ENCODE measurements at places on chromosomes 1 and 21.

DNA sequence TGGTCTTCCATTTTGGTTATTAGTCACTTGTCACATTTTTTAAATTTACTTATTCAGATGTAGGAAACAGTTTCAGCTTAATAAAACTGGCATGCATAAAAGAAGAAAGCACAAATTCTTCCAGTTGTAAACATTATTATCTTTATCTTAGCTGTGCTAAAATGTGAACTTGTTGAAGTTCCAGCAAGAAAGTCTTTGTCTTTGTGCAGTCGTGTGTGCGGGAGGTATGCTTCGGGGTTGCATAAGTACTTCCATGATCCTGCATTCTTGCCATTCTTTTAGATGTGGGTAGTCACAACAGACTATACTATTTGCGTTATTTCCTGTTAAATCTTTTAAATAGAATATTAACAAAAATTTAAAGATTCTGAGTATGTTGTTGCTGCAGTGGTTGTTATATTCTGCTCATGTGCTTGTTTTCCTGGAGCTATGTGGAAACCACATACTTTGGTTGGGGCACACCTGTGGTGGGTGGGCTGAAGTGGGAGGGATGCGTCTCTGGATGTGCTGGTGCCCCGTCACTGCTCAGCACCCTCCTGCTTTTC, 49.9 kb downstream of the CBS start:
- DNase-seq, result peak; percentile 30

- no peak for DNase-seq
Observed at GRCh38 chr1:21652101-21652936, 16.8 kb downstream of the RAP1GAP start.

- no peak for DNase-seq
Observed at GRCh38 chr1:248892590-248892989, 13.4 kb upstream of the PGBD2 start.

DNA sequence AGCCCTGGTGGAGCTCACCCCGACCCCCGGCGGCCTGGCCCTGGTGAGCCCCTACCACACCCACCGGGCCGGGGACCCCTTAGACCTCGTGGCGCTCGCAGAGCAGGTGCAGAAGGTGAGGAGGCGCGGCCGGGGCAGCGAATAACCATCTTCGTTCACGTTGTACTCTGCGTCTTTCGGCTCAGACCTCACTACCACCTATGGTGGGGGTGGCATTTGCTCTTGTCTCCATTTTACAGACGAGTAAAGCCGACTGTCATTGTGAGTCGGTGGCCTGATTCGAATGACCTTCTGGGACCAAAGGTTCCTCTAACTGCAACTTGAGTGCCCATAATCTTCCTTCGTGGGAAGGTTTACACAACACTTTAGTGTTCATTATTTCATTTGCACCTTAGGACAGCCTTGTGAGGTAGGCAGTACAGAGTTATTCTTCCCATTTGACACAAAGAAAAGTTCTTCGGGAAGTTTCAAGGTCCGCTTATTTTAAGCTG, 506 bp downstream of the C1orf50 start:
- DNase-seq, result no peak

DNA sequence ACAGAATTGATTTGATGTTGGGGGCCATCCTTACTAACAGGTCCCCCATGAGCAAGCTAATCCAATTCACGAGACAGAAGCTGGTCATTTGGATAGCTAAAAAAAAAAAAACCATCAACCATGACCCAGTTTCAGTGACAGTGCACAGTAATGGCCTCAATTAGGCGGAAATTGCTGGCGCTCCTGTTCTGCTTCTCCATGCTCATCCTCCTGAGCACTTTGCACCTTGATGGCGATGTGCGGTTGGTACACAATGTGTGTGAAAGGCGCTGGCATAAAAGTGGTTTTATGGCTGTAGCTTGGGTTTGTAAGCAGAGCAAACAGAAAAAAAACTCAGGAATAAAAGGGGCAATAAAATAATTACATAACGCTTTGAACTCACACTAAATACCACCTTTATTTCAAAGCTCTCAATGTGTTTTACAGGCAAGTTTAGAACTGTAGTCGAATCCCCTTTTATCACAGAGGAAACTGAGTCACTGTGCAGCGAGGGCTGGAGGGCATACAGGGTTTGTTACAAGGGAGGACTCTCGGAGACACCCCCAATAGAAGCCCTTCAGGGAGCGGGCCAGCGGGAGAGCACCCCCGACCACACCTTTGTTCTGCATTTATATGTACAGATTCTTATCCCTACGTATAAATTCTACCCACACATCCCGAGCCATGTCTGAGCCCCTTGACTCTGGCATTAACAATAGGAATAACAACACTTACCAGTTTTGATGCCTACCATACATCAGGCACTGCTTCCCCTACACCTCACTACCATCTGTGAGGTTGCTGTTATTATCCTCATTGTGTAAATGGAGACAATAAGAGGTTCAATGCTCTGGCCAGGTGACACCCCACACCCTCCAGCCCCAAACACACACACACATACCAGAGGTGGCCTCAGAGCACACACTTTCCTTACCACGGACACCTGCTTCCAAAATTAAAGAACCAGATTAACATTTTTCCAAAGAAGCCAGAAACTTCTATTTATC, 213.5 kb upstream of the IRF2BP2 start:
- no peak for DNase-seq

GRCh38 chr1:37255136-37255795, 219.1 kb upstream of the ZC3H12A start:
- DNase-seq, result no peak

GRCh38 chr21:29074783-29075182, 1.3 kb upstream of the CCT8 start:
- DNase-seq, result no peak

- no peak for DNase-seq
Observed at GRCh38 chr1:184745929-184746638, 8.6 kb downstream of the EDEM3 start.

- no peak for DNase-seq
Observed at GRCh38 chr1:113903501-113904292, 902 bp downstream of the AP4B1 start.

GRCh38 chr21:31576428-31576827, 83.1 kb upstream of the SOD1 start:
- DNase-seq, result no peak

DNA sequence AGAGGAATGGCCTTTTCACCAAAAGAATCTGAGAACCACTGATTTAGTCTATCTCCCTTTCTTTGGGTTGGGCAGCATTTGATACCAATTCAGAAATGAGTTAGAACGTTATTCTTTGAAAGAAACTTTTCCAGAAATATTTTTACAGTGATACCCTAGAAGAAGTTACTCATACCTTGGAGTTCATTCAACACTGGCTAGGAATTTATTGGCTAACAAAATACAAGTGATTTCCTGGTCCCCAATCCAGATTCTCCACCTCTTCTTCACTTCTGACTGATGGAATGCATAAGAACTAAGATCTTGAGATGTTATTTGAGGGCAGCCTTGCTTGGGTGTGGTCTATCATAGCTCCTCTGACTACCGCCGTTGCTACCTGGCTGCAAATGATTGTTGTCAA, 9.4 kb downstream of the C1orf162 start:
- no peak for DNase-seq

GRCh38 chr1:228457017-228457395, 30.2 kb upstream of the RNF187 start:
- no peak for DNase-seq

DNA sequence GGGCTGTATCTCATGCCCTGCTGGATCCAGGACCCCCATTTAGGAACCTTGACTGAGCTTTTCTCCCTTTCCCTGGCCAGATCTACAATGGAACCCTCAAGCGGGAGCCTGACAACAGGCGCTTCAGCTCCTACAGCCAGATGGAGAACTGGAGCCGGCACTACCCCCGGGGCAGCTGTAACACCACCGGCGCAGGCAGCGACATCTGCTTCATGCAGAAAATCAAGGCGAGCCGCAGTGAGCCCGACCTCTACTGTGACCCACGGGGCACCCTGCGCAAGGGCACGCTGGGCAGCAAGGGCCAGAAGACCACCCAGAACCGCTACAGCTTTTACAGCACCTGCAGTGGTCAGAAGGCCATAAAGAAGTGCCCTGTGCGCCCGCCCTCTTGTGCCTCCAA, 29.8 kb downstream of the PKP1 start:
- DNase-seq, result no peak

- no peak for DNase-seq
Observed at GRCh38 chr1:87644033-87644578, 315.4 kb downstream of the LMO4 start.

GRCh38 chr1:185409345-185409744, 92.3 kb upstream of the IVNS1ABP start:
- DNase-seq, result no peak

DNA sequence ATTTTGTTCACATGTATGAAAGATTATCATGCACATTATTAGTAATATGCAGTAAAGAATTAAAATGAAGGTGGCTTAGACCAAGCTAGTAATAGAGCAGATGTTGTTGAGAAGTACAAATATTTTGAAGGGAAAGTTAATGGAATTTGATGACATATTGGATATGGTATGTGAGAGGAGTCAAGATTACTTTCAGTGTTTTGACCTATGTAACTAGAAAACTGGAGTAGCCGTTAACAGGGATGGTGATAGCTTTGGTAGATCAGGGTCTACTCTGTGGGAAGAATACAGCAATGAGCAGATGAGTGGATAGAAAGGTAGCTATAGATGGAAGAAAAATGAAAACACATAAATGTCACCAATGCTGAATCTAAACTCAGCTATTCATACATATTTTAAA, 163.2 kb upstream of the LRRC7 start:
- no peak for DNase-seq

GRCh38 chr1:191912517-191912916, 245.7 kb upstream of the RGS18 start:
- no peak for DNase-seq

DNA sequence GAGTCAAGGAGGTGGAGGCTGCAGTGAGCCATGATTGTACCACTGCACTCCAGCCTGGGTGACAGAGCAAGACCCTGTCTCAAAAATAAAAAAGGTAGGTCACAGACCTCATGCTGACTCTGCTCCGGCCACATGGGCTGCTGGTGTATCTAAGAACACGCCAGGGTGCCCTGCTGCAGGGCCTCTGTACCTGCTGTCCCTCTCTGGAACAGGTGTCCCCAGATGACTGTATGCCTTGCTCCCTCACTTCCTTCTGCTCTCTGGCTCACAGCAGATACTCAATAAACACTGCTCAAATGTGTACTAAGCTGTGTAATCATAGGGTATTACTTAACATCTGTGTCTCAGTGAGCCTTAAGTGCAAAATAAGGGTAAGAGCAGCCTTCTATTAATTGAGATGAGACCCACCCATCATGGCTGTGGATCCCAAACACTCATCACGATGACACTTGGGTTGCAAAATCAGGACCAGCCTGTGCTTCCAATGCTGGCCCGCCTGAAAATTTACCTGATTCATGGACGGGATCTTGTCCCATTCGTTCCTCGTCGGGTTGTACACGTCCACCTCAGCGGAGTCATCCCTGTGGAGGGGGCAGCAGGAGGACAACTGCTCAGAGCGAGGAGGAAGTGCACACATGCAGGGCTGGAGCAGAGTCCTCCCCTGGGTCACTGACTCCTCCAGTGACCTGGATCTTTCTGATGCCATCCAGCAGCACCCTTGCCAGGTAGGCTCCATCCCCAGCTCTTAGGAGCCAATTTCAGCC, 7.5 kb downstream of the KLHL21 start:
- DNase-seq, result no peak

DNA sequence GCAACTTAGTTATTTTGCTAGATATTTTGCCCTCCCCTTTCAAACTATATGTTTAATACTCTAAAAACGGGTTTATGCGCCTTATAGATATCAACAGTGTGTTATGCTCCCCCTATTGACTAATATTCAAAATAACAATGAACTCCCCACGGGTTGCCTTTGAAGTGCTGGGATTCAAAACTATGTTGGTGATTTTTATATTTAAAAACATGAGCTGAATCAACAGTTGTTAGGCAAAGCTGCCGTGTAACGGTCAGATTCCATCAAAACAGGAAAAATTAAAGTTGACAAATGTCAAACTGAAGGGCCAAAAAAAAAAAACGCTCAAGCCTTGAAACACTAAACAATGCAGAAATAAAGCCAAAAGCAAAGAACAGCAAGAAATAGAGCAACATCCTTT, 2.5 kb downstream of the TGFBR3 start:
- DNase-seq, result no peak

DNA sequence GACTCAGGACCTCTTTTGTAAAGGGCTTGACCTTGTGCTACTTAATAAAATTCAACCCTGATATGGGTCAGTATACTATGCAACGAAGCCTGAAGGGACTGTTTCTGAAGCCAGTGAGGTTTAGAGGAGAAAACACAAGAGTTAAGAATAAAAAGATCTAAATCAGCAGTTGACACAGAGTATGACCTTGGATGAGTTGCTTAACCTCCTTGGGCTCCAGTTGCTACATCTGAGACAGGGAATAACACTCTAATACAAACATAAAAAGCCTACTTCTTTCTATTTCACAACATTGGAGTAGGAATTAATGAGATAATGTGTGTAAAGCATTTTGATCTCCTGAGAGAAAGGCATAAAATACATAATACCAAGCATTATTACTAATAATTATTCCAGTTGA, 882.4 kb upstream of the ADGRL2 start:
- no peak for DNase-seq

DNA sequence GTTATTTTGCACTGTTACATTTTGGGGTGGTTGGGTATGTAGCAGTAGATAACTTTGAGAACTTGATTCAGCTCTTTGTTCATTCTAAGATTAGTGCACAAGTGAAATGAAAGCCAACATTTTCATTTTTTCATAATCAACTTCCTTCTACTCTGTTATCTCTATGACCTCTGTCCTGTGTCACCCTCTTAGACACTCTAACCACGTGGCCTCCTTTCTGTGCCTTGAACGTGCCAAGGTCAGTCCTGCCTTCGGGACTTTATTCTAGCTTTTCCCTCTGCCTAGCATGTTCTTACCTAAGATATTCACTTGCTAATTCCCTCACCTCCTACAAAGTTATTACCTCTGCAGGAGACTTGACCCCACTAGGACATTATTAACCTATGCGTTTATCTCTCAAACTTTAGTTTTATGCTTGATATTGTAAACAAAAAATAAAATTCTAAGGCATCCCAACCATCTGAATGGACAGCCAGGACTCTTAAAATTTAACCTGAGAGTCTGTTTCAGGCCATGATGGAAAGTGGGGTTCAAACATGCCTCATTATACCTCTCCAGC, 19.2 kb upstream of the EDEM3 start:
- DNase-seq, result no peak

- no peak for DNase-seq
Observed at GRCh38 chr1:23013657-23014056, 2.0 kb downstream of the TEX46 start.

- DNase-seq, result no peak
Observed at GRCh38 chr1:37493336-37494098, 19.1 kb downstream of the ZC3H12A start.

- DNase-seq, result no peak
Observed at GRCh38 chr1:217133958-217134856, 411.0 kb upstream of the ESRRG start.

DNA sequence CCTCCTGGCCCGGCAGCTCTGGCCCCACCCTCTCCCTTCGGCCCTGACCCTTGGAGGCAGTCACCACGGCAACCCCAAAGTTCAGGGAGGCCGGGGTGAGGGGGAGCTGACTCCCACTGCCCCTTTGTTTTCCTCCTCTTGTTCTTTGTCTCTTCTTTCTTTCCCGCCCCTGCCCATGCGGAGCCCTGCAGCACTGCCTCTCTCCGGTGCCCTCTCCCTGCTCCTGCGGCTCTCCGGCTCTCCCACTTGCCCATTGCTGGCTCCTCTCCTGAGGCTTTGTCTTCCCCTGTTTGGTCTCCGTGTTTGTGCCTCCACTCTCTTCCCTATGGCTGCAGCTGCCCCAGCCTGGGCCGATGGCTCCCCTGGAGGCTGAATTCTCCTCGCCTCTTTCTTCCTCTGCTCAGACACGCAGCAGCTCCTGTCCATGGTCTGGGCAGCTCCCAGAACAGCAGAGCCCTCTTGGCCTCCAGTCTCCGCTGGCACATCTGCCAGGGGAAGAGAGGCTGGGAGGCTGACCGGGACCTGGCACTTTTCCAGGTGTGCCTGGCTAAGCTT, 5.8 kb downstream of the CELSR2 start:
- DNase-seq, result no peak

All from fibroblast of skin of left quadriceps (primary cell).